ENCODE measurements at places on chromosomes 3 and 15.

DNA sequence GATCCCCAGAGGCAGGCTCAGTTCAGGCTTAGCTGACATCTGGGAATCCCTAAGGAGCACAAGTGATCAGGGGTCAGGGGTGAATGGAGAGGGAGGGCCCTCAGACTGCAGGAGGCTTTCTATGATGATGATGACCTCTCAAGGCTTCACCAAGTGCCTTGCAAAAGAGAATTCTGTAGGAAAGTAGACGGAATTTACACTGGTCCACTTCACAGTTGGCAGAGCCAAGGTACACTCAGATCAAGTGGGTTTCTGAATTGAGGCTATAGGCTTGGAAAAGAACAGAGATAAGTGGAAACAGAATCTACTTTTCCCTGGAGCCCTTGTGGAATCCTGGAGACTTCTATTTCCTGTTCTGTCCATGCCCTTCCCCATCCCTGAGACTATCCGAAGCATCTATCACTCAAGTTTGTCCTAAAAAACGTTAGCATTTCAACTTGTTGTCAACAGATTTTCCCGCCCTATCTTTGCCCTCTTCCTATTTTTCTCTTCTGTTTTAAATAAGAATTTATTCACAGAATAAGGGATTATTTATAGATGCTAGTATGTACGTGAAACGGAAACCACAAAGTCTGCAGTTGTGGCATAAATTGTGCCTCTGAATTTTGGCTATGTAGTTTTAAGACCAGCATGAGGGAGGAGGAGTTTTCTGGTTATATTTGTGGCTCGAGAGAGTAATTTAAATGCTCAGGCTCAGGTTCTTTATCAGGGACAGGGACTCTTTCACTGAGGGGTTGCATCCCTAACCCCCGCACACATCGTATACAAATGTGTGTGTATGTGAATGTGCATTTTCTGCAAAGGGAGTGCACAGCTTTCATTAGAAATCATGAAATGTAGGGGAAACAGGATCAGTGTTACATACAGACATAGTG lies 12.8 kb downstream of the GCSAM start:
- H3K36me3 ChIP-seq: peaks cover 20% of the 10 kb centered on the region
- H3K4me1 ChIP-seq: peaks cover 5% of the 10 kb centered on the region
- no peak overlapping the region for H3K4me3 ChIP-seq
- DNase-seq: no peak
- H3K27ac ChIP-seq: no peak overlapping the region

GRCh38 chr3:112199622-112200316 lies 66.7 kb upstream of the GCSAM start:
- peaks cover 20% of the 10 kb centered on the region for H3K4me1 ChIP-seq
- no peaks in the 10 kb centered on the region for H3K36me3 ChIP-seq
- no peak overlapping the region for H3K4me3 ChIP-seq

GRCh38 chr15:92808598-92809063 lies 91.5 kb upstream of the CHD2 start:
- H3K27ac ChIP-seq: peak overlapping the region; percentile 97
- peaks cover 8% of the 10 kb centered on the region for H3K36me3 ChIP-seq
- H3K27me3 ChIP-seq: no peaks in the 10 kb centered on the region
- H3K4me1 ChIP-seq: peaks cover 67% of the 10 kb centered on the region
- DNase-seq: peak; percentile 28

GRCh38 chr3:16633948-16634347 lies 28.7 kb upstream of the DAZL start:
- H3K4me3 ChIP-seq: no peak overlapping the region
- H3K27me3 ChIP-seq: no peaks in the 10 kb centered on the region
- DNase-seq: no peak

GRCh38 chr3:152126260-152126659 lies 142.5 kb upstream of the MBNL1 start:
- DNase-seq: peak; percentile 13
- H3K36me3 ChIP-seq: no peaks in the 10 kb centered on the region
- H3K4me3 ChIP-seq: no peak overlapping the region
- H3K27me3 ChIP-seq: no peaks in the 10 kb centered on the region
- peaks cover 48% of the 10 kb centered on the region for H3K4me1 ChIP-seq

GRCh38 chr3:34895841-34896240 lies 743.5 kb upstream of the ARPP21 start:
- peaks cover 2% of the 10 kb centered on the region for H3K27me3 ChIP-seq
- H3K27ac ChIP-seq: no peak overlapping the region
- no peak for DNase-seq
- no peak overlapping the region for H3K4me3 ChIP-seq
- H3K36me3 ChIP-seq: no peaks in the 10 kb centered on the region

DNA sequence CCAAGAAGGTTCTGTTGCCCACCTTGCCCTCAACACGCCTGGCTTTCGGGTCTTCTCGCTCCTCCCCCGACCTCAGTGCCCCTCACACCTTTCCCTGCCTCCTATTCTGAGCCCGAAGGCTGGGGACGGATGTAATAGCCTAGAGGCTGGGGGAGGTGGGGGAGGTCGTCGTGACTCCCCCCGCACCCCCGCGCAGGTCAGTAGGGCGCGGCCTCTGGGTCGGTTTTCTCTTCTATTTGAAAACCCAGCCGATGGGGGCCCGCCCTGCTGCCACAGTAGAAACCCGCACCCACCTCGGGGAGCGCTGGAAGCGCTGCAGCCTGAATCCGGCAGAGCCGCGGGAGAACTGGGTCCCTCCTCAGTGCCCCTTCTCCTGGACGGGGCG lies 1.0 kb upstream of the RBPMS2 start:
- H3K27ac ChIP-seq: no peak overlapping the region
- no peak for DNase-seq
- no peaks in the 10 kb centered on the region for H3K4me1 ChIP-seq
- H3K27me3 ChIP-seq: peaks cover 37% of the 10 kb centered on the region
- H3K36me3 ChIP-seq: no peaks in the 10 kb centered on the region

DNA sequence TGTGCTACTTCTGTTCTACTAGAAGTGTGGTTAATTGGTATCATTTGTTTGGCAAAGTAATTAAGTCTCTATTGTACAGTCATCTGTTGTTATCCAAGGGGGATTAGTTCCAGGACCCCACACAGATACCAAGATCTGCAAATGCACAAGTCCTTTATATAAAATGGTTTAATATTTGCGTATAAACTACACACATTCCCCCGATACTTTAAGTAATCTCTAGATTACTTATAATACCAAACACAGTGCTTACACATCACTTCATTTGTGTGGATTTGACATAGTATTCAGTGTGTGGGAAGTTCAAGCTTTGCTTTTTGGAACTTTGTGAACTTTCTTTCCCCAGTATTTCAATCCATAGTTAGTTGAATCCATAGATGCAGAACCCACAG lies 50.5 kb upstream of the ABI3BP start:
- no peak for DNase-seq
- H3K4me1 ChIP-seq: peaks cover 54% of the 10 kb centered on the region
- no peak overlapping the region for H3K4me3 ChIP-seq

- H3K27ac ChIP-seq: no peak overlapping the region
- H3K36me3 ChIP-seq: peaks cover 9% of the 10 kb centered on the region
- H3K4me3 ChIP-seq: no peak overlapping the region
- H3K4me1 ChIP-seq: peaks cover 16% of the 10 kb centered on the region
Measured at GRCh38 chr3:172782235-172782634, 31.7 kb downstream of the ECT2 start.

DNA sequence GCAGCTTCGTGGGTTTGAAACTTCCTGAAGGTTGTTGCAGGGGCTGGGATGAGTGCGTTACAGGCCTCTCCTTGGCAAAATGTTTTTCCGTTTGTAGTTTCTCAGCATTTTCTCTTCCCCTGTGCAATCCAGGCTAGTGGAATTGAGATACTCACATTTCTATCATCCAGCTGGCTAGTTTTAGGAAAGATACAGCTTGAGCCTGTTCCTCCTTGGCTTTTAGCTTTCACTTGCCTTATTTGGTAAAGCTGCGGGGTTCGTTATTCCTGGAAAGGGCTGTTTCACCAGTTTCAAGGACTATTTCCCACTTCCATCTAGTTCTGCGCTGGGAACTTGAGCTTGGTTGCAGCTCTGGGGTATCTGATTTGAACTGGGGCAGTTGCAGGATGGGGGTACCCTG lies 90.3 kb downstream of the ITPR1 start:
- peaks cover 38% of the 10 kb centered on the region for H3K4me1 ChIP-seq
- H3K4me3 ChIP-seq: peak overlapping the region; percentile 70
- H3K27ac ChIP-seq: no peak overlapping the region
- peaks cover 6% of the 10 kb centered on the region for H3K27me3 ChIP-seq
- no peak for DNase-seq

DNA sequence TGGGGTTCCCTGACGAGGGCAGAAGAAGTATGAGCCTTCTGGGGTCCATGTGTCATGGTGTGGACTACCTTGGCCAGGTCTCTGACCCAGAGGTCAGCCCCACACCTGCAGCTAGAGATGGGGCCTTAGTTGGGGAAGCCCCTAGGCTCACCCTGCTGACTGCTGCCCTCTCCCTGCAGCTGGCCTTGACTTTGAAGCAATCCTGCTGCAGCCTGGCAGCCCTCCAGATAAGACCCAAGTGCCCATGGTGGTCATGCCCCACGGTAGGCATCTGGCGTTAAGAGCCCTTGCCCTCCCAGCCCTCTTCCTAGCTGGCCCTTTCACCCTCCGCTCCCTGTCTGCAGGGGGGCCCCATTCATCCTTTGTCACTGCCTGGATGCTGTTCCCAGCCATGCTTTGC lies 7.4 kb downstream of the APEH start:
- no peak for DNase-seq
- H3K27ac ChIP-seq: no peak overlapping the region
- no peaks in the 10 kb centered on the region for H3K4me1 ChIP-seq
- H3K36me3 ChIP-seq: peaks cover 14% of the 10 kb centered on the region
- H3K27me3 ChIP-seq: peaks cover 2% of the 10 kb centered on the region

- no peaks in the 10 kb centered on the region for H3K36me3 ChIP-seq
- no peak overlapping the region for H3K4me3 ChIP-seq
- DNase-seq: no peak
- no peaks in the 10 kb centered on the region for H3K4me1 ChIP-seq
Measured at GRCh38 chr3:44272191-44272590, 30.5 kb downstream of the TOPAZ1 start.

GRCh38 chr3:8869613-8870012 lies 93.7 kb downstream of the RAD18 start:
- H3K27ac ChIP-seq: peak overlapping the region; percentile 82
- peak; percentile 99 for DNase-seq
- H3K36me3 ChIP-seq: peaks cover 29% of the 10 kb centered on the region
- peaks cover 90% of the 10 kb centered on the region for H3K4me1 ChIP-seq

GRCh38 chr3:64684715-64685261 lies 3.0 kb downstream of the ADAMTS9 start:
- H3K36me3 ChIP-seq: no peaks in the 10 kb centered on the region
- H3K4me3 ChIP-seq: peak overlapping the region; percentile 90
- H3K4me1 ChIP-seq: peaks cover 18% of the 10 kb centered on the region
- no peak overlapping the region for H3K27ac ChIP-seq

DNA sequence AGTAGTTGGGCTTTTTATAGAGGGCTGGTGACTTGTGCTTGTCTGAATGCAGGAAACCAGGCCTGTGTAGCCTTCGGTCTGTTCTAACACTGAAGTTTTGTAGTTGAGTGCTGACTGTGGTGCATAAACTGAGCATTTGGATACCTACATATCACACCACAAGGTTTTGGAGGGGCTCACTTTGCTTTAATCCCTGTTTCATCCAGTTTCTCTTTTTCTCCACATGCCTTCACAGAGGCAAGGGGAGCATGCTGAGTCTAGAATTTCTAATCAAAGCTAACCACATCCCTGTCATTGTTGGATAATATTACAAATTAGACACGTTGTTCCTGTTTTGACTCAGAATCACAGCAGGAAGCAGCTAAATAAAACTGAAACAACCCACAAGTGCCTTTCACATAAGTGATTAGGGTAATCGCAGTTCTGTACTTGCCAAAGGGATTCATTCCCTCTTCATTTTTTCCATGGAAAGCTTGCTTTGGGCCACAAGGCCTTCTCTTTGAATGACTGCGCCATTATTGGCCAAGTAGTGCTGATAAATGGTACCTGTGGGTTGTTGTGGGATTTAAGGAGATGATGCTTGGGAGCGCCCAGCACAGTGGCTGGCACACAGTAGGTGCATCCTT lies 48.9 kb downstream of the TGFBR2 start:
- peaks cover 70% of the 10 kb centered on the region for H3K4me1 ChIP-seq
- H3K36me3 ChIP-seq: peaks cover 61% of the 10 kb centered on the region
- no peak overlapping the region for H3K4me3 ChIP-seq
- no peak overlapping the region for H3K27ac ChIP-seq
- DNase-seq: no peak
- peaks cover 2% of the 10 kb centered on the region for H3K27me3 ChIP-seq

DNA sequence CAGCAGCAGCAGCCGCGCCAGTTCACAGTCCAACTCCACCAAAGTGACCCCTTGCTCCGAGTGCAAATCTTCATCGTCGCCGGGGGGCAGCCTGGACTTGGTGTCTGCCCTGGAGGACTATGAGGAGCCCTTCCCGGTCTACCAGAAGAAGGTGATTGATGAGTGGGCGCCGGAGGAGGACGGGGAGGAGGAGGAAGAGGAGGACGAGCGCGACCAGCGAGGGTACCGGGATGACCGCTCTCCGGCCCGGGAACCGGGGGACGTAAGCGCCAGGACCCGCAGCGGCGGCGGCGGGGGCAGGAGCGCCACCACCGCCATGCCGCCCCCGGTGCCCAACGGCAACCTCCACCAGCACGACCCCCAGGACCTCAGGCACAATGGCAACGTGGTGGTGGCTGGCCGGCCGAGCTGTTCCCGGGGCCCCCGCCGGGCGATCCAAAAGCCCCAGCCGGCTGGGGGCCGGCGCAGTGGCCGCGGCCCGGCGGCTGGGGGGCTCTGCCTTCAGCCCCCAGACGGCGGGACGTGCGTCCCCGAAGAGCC lies 224.1 kb upstream of the IL12A start:
- H3K4me3 ChIP-seq: peak overlapping the region; percentile 100
- peaks cover 8% of the 10 kb centered on the region for H3K27me3 ChIP-seq
- H3K27ac ChIP-seq: peak overlapping the region; percentile 99
- peaks cover 56% of the 10 kb centered on the region for H3K4me1 ChIP-seq
- DNase-seq: no peak

GRCh38 chr3:185717121-185717520 lies 107.7 kb downstream of the IGF2BP2 start:
- peaks cover 19% of the 10 kb centered on the region for H3K36me3 ChIP-seq
- peak overlapping the region; percentile 89 for H3K27ac ChIP-seq
- DNase-seq: peak; percentile 68
- peaks cover 85% of the 10 kb centered on the region for H3K4me1 ChIP-seq
- no peaks in the 10 kb centered on the region for H3K27me3 ChIP-seq

- no peak overlapping the region for H3K4me3 ChIP-seq
- H3K4me1 ChIP-seq: no peaks in the 10 kb centered on the region
- peaks cover 5% of the 10 kb centered on the region for H3K36me3 ChIP-seq
- DNase-seq: no peak
- H3K27me3 ChIP-seq: no peaks in the 10 kb centered on the region
Measured at GRCh38 chr3:48459331-48459730, 12.8 kb downstream of the ATRIP start.

GRCh38 chr3:122577409-122578031 lies at the start of gene PARP15:
TSS of gene PARP15 (plus strand) at chr3:122577650. CDS start at chr3:122577668, 18 bp downstream.
- peaks cover 8% of the 10 kb centered on the region for H3K4me1 ChIP-seq
- DNase-seq: no peak
- no peak within 1 kb of the TSS for H3K27ac ChIP-seq
- H3K36me3 ChIP-seq: peaks cover 13% of the 10 kb centered on the region
- H3K27me3 ChIP-seq: peaks cover 8% of the 10 kb centered on the region

DNA sequence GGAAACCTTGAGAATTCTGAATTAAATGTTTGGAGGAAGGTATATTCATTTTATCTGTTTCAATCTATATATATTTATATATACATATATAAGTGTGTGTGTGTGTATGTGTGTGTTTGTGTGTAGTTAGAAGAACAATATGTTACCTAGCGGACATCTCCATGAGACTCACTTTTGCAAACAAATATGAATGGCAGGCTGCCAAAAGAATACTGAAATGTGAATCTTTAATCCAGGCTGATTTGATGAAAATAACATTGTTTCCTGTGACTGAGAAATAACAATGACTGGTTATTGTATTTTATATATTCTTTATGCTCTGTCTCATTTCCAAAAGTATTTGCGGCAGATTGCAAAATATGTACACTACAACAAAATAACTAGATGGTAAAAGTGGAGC lies 255.5 kb upstream of the TGFBR2 start:
- H3K27me3 ChIP-seq: no peaks in the 10 kb centered on the region
- H3K36me3 ChIP-seq: no peaks in the 10 kb centered on the region
- H3K4me3 ChIP-seq: no peak overlapping the region
- peaks cover 96% of the 10 kb centered on the region for H3K4me1 ChIP-seq
- DNase-seq: no peak

Measured in HFFc6 (cell line).